ENCODE measurements at places on chromosomes 2 and 18. TPM values are rescaled to one million over a fixed set of nuclear protein-coding genes. Genes with fewer than 3 reads are reported as not detected.
A peak's percentile ranks its signal among the peaks of the same experiment; 100 is the strongest.

The RAB31 gene
- 1.8 TPM for total RNA-seq

The PSMA8 gene
- total RNA-seq = 0.67 TPM

DNA sequence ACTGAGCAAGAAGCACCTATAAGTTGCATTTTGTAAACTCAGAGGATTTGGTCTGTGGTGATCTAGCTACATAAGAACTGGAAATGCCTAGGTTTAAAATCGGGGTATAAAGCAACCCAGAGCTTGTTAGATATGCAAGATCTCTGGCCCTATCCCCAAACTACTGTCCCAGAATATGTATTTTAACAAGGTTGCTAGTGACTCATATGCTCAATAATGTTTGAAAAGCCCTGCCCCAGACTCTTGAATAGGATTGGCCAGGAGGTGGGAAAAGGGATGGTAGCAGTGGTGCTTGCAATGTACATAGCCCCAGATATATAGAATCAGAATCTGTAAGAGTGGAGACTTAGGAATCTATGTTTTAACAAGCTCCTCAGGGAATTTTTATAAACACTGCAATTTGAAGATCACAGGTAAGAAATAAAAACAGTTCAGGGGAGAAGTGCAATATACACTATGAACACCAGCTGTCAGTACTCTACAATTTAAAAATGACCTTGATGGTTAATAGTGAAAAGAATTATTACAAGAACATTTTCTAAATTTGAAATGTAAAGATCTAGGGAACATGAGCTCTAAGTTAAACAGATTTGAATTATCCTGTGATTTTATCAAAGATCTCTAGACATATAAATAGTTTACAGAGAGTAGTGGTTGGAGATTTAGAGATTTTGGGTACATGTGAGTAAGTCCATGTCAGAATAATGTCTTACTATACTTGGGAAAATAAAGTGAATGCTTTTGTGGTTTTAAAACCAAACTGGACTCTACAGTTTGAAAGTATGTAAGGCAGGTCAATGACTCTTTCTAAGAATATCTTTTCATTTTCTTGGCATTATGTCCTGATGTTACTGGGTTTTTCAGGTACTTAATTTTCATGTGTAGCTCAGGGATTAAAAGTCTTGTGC lies 7.7 kb upstream of the MMADHC start:
- no peaks in the 10 kb centered on the region for H3K27me3 ChIP-seq
- H3K4me1 ChIP-seq = peaks cover 7% of the 10 kb centered on the region

GRCh38 chr2:237995036-237995435 lies 28.2 kb downstream of the UBE2F start:
- peaks cover 15% of the 10 kb centered on the region for H3K4me1 ChIP-seq
- no peaks in the 10 kb centered on the region for H3K27me3 ChIP-seq
- peaks cover 3% of the 10 kb centered on the region for H3K36me3 ChIP-seq

GRCh38 chr2:99238599-99238998 lies 16.9 kb downstream of the LYG2 start:
- H3K27ac ChIP-seq = no peak overlapping the region
- no peak for DNase-seq
- H3K4me3 ChIP-seq = no peak overlapping the region
- H3K36me3 ChIP-seq = no peaks in the 10 kb centered on the region

GRCh38 chr2:105328281-105329196 lies 996 bp downstream of the TGFBRAP1 start:
- peaks cover 31% of the 10 kb centered on the region for H3K4me1 ChIP-seq
- H3K4me3 ChIP-seq = peak overlapping the region; percentile 65
- no peaks in the 10 kb centered on the region for H3K36me3 ChIP-seq
- H3K27ac ChIP-seq = peak overlapping the region; percentile 61

DNA sequence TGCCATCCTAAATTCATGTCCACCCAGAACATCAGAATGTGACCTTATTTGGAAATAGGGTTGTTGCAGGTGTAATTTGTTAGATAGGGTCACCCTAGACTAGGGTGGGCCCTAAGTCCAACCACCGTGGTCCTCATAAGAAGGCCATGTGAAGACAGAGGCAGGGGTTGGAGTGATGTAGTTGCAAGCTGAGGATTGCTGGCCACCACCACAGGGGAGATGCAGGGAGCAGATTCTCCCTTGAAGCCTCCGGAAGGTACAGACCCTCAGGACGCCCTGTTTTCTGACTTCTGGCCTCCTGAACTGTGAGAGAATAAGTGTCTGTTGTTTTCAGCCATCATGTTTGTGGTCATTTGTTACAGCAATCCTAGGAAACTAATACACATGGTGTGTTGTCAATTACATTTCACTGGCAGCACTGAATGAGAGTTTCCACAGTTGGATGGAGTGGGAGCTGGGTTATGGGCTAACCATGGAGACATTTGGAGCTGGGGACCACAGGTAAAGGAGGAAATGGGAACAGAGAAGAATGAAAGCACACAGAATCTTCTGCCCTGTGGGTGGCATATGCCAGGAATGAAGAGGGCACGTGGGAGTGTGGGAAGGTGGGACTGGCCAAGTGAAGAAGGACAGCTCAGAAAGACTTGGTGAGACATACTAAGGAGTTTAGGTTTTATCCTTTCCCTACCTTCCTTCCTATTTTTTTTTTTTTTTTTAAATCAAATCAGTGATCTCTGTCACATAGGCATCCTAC lies 266.0 kb downstream of the MYCN start:
- no peaks in the 10 kb centered on the region for H3K36me3 ChIP-seq
- H3K27me3 ChIP-seq = no peaks in the 10 kb centered on the region
- H3K4me1 ChIP-seq = no peaks in the 10 kb centered on the region
- no peak for DNase-seq
- H3K4me3 ChIP-seq = no peak overlapping the region
- no peak overlapping the region for H3K27ac ChIP-seq

DNA sequence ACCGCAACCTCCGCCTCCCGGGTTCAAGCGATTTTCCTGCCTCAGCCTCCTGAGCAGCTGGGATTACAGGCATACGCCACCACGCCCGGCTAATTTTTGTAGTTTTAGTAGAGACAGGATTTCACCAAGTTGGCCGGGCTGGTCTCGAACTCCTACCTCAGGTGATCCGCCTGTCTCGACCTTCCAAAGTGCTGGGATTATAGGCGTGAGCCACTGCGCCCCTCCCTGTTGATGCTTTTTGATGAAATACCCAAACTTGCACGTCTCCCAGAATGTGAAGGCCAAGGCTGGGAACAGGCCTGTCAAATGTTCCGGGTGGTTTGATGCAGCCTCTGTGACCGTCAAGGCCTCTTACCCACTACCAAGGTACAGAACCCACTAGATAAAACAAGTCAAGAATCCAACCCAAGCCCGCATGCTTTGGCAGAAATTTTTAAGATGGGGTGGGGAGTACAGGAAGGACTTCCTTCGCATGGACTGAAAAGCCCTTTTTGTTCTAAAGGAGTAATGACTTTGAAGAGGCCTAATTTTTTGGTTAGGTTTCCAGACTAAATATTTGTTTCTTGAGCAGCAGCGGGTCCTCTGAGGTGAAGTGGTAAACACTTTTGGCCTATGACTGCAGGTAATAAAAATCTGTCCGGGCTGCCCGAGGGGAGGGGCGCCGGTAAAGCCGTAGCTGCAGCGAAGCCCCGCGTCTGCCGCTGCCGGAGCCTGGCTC lies 3.7 kb upstream of the EVX2 start:
- no peak for DNase-seq
- no peak overlapping the region for H3K4me3 ChIP-seq
- H3K27me3 ChIP-seq = peaks cover 93% of the 10 kb centered on the region
- H3K4me1 ChIP-seq = peaks cover 9% of the 10 kb centered on the region

DNA sequence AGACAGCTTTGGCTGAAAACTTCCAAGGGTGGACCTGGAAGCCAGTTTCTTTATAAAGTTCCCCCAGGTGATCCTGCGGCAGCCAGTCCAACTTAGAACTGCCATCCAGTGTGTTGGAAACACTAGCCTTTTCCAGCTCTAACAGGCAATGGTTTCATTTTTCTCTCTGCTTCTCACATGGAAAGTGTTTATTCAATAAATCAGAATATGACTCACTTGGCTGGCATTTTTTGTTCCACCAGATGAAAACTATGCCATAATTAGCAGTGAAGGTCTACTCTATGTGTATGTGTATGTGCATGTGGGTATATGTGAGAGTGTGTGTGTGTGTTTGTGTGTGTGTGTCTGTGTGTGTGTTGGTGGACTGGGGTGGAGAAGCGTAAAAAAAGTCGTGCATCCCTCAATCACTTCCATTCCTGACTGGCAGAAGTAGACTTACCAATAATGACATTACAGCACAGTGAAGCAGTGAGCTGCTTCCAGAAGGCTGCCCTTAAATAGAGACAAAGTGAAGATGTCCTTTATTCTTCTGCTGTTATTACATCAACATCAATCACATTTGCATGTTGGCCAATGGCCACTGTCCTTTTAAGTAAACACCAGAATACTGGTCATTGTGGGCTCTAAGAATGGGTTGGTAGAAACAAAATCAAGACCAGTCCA lies 90.9 kb upstream of the SETBP1 start:
- DNase-seq = no peak
- H3K36me3 ChIP-seq = no peaks in the 10 kb centered on the region
- H3K4me3 ChIP-seq = no peak overlapping the region
- H3K27me3 ChIP-seq = no peaks in the 10 kb centered on the region
- H3K27ac ChIP-seq = no peak overlapping the region

DNA sequence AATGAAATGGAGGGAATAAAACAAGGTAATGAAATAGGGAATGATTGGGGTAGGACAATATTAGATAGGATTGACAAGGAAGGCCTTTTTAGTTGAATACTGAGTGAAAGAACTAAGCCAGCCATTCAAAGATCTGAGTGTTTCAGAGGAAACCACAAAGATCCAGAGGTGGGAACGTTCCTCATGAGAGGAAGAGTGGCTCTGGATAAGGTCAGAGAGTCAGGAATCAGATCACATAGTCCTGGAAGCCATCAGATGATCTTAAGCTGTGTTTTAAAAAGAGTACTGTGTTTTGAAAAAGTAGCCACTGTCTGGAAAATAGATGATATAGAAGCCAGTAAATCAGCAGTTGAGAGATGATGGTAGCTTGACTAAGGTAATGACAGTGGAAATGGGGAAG lies 11.8 kb downstream of the TTLL4 start:
- H3K36me3 ChIP-seq = no peaks in the 10 kb centered on the region
- H3K27ac ChIP-seq = no peak overlapping the region
- H3K4me3 ChIP-seq = no peak overlapping the region
